ENCODE measurements at places on chromosomes 12 and 14.

GRCh38 chr12:1510056-1510812 is 84.1 kb downstream of the FBXL14 start:
- DNase-seq = no peak

- DNase-seq = peak; percentile 57
These were observed at the start of gene KRT75 for GRCh38 chr12:52434081-52434733. Gene KRT75, minus strand, starts transcription at chr12:52434371. Its CDS starts 67 bp downstream, at chr12:52434304.

- DNase-seq = peak; percentile 62
These were observed 30.9 kb downstream of the GPHB5 start for GRCh38 chr14:63287666-63288483.

- DNase-seq = no peak
These were observed 70.2 kb downstream of the SLC25A47 start for GRCh38 chr14:100393362-100393761.

- DNase-seq = no peak
These were observed 193.5 kb upstream of the CNOT2 start for GRCh38 chr12:70049596-70050360.

GRCh38 chr14:31692376-31692781 is 131.2 kb downstream of the NUBPL start:
- DNase-seq = peak; percentile 39

DNA sequence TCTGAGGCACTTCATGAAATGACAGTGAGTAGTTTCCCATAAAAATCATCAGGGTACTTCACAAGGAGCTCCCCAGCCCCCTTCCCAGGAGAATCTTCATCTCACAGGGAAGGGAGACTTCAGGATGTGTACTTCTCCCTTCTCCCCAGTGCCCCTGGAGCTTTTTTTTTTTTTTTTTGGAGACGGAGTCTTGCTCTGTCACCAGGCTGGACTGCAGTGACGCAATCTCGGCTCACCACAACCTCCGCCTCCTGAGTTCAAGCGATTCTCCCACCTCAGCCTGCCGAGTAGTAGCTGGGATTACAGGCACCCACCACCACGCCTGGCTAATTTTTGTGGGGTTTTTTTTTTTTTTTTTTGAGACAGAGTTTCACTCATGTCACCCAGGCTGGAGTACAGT is 10.4 kb downstream of the ITPK1 start:
- DNase-seq = peak; percentile 71
